NCI-H774 (cell line): ENCODE measurements at places on chromosomes 2 and 18.

DNA sequence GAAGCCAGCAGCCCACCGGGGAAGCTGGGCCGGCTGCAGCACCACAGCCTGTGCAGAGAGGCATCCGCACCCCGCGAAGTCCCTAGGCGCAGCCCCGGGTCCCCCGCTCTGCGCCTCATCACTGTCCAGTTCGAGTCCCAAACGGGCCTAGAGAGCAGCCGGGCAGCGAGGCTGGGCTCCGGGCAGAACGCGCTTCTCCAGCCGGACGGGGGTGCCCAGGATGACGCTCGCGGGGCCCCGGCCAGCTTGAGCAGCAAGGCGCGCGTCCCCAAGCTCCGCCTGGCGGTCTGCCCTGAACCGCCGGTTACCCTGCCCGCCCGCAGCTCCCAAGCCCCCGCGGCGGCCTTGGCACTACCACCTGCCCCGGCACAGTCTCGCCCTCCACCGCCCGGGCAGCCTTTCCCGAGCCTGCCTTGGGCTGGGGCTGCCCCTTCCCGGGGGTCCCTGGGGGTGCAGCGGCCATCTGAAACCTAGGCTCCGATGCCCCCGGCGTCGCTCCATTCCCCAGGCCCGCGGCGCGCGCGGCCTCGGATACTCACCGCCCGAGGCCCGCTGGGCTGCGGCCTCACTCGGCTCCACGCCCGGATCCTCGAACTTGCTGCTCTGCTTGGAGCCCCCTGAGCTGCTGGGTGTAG is 591 bp downstream of the SLC16A14 start:
- DNase-seq, result peak; percentile 37

DNA sequence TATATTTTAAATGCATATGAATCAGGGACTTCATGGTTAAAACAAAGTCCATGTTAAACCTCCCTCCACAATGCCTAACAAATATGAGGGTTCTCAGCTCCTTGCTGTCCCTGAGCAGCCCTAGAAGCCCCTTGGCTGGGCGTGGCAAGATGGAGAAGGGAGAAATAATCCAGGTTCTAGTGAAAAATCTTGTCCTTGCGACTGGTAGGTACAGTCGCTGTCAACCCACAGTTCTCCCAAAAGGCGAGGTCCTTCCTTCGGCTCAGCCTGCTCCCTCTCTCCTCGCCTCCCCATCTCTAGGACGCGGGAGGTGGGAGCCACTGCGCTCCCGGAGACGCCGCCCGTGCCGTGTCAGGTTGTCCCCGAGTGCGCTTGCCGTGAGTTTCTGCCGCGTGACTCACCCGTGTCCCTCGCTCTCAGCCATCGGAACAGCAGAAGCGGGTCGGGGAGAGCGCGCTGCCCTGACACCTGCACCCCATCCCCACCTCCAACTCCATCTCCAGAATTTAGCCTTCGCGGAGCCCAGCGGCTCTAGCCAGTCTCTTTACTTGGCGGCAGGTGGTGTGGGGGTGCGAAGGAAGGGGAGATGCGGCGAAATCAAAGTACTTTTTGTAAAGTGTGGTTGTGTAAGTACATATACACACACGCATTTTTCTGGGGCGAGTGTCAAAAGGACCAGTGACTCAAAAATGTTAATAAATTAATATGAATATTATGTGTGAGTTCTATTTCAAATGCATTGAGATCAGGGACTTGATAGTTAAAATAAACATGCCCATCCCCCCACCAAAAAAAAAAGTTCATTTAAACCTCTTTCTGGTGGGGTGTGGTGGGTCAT is 65.1 kb upstream of the TMEM17 start:
- no peak for DNase-seq

DNA sequence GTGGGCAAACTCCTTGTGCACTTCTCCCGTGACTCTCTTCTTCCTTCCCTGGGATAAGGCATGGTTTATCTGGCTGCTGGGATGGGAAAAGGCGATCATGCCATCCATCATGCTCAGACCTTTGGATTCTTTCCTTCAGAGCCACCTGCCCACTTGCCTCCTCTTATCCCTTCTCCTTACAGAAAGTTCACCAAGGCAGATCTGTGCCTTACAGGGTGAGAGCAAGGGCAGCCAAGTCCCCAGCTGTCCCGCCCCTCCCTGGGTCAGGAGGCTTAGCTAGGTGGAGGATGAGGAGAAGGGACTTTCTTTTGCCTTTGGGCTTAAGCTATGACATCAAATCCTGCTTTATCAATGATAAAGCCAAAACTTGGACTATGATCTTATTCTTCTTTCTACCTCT is 47.6 kb downstream of the KCNE4 start:
- no peak for DNase-seq

DNA sequence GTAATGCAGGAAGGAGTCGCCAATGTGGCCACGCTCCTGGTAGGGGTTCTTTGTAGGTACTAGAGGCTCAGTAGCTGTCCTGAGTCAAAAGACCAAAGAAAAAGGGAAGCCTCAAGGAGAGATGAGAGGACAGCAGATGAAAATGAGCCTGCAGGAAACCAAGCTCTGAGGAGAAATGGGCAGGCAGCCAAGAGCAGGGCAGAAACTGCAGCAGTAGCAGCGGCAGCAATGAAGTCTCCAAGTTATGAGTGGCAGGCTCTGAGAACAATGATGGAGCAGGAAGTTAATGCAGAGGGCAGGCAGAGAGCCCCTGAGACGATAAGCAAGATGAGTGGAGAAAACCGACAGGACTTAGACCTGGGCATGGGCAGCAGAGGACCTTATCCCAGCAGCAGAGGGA is 48.2 kb upstream of the TMEM200C start:
- no peak for DNase-seq

GRCh38 chr18:5585653-5586052 is 41.9 kb upstream of the EPB41L3 start:
- no peak for DNase-seq

DNA sequence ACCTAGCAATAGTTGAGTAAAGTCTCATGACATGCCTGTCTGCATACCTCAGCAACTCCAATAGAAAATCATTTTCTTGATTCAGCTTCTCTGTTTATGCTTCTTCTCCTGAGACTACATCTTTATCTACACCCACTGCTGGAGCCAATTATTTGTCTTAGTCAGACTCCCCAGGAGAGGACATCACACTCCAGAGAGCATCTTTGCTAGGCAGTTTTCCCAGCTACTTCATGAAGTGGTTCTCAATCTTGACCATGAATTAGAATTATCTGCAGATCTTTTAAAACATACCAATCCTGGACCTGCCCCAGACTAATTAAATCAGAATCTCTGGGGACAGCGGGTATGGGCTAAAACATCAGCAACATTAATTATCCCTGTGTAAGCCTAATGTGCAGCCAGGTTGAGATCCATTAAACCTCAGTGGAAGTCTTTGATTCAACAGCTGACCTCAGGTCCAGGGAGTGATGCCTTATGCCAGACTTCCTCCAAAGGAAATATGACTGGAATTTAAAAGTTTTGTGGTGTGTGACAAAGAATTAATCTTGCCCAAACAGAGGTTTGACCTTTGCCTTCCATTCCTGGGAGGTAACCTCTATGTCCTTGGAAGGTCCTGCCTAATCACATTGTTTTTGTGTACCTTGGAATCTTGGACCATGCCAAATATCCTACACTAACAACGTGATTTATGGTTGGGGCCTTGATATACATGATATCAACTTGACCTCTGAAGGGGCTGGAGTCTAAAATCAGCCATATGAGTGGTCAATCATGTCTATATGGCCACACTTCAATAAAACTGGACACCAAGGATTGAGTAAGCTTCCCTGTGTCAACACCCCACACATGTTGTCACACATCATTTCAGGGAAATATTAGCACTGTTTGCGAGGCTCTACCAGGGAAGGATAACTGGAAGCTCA is 99.3 kb upstream of the DNAJC10 start:
- DNase-seq, result no peak

GRCh38 chr2:197453123-197453913 is at the start of gene COQ10B:
Gene COQ10B (plus strand): TSS chr2:197453552. CDS start chr2:197453561, 9 bp downstream.
- peak; percentile 99 for DNase-seq

DNA sequence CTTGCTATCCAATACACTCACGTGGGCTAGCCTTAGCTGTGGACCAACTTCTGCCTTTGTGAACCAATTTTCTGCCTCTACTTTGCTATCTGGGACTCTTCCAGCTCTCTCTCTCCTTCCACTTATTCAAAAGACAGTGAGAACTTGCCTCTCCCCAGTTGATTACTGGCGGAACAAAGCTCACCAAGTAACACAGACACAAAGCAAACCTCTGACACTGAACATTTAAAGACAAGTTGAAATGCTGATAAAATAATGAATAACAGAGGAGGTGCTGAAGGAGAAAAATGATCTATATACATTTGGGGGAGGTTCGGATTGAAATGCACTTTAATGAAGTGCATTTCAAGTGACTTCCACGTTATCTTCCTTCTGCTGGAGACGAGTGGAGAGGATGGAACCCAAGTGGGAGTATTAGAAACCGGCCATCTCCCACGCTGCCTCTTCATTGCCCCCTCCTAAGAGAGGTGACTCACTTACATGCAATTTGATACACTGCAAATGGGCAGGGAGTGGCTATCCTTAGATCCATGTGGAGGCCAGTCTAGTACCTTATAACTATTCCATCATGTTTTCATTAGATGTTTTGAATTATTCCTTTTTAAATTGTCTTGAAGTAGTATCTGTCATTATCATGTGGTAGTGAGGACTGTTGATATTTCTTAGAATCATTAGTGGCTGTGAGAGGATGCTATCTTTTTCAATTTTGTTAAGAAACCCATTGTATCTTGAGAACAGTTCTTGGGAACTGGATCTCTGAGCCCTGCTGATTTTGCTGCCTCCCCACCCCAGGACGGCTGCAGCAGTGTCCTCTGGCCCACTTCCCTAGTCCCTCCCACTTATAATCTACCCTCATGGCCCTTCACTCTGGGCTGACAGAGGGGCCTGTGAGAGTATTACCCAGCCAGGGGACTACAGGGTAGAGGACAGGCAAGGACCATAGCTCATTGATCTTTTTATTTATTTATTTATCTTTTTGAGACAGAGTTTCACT is 6.0 kb upstream of the GLI2 start:
- DNase-seq, result no peak

GRCh38 chr2:201458381-201458780 is 6.8 kb downstream of the STRADB start:
- no peak for DNase-seq

- no peak for DNase-seq
Observed at GRCh38 chr2:53424902-53425301, 342.7 kb upstream of the CHAC2 start.

- DNase-seq, result peak; percentile 54
Observed at GRCh38 chr2:209772290-209772685, 656 bp downstream of the UNC80 start.

GRCh38 chr2:216194561-216194960 is 85.4 kb downstream of the XRCC5 start:
- DNase-seq, result no peak

- no peak for DNase-seq
Observed at GRCh38 chr2:25127646-25128045, 40.7 kb downstream of the POMC start.

- no peak for DNase-seq
Observed at GRCh38 chr18:58978916-58979315, 114.2 kb downstream of the ZNF532 start.

GRCh38 chr18:78601349-78601748 is 378.3 kb upstream of the SALL3 start:
- DNase-seq, result no peak

DNA sequence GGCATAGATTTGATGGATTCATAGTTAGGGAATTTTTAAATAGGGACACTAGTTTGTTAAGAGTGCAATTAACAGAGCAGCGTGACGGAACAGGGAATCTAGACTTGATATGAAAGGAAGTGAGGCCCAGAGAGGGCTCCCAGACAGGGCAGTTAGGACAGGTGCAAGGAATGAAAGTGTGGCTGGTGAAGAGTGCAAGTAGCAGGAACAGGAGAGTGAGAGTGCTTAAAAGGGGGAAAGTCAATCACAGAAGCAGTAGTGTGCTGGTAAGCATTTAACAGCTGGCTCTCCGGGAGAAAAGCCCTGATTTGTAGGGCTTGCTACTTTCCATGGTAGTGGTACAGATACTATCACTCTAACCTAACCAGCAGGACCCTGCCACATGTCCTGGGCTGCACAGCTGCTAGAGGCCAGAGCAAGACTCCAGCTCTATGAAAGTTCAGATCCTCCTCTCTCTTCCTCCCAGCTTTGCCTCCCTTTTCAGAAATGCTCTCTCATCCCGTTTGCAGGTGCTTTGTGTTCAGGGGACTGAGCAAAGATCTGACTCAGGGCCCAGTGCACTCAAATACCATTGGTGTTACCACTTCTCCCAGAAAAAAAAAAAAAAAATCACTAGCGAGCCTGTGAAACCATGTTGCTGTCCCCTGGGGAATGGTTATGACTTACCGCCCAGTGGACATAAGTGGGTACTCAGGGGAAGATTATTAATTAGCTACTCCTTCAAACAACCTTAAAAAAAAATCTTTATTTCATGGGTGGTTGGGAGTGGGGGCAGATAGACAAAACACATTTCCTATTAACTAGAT is 18.1 kb upstream of the GCFC2 start:
- DNase-seq, result no peak

DNA sequence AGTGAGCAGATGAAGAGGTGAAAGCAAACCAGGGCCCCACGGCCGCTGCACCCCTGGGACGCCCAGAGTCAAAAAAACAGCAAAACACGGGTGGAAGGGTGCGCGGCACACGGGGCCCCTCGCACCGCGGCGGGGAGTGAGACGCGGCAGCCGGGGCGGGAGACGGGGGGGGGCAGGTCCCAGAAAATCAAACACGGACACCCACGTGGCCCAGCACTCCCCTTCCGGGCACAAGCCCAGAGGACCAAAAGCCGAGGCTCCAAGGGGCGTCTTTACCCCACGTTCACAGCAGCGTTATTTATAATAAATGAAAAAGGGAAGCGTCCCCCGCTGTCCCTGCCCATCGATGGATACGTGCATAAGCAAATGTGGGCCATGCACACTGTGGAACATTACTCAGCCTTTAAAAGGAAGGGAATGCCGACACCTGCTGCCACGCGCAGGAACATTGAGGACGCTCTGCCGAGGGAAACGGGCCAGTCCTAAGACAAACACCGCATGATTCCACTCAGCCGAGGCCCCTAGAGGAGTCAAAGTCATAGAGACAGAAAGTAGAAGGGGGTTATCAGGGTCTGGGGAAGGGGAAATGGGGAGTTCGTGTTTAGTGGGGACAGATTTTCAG is 677 bp upstream of the COPS9 start:
- no peak for DNase-seq
